Activated naive CD8-positive, alpha-beta T cell treated with anti-CD3 and anti-CD28 coated beads for 36 hours (primary cell): ENCODE measurements at places on chromosomes 13 and 19. TPM values are rescaled to one million over a fixed set of nuclear protein-coding genes. Genes with fewer than 3 reads are reported as not detected.

Gene CDADC1
- total RNA-seq: 9.3 TPM

Gene SULT2B1
- total RNA-seq: not detected

Gene OR4F17
- not detected for total RNA-seq

Gene POSTN
- not detected for total RNA-seq

Gene SIGLEC9
- total RNA-seq: 1.6 TPM

Gene SULT2A1
- not detected for total RNA-seq

Gene CAPS
- total RNA-seq: 2.6 TPM

Gene GPR183
- 4.3 TPM for total RNA-seq

Gene MYH14
- total RNA-seq: not detected

Gene SHKBP1
- 71.1 TPM for total RNA-seq

Gene TTC9B
- total RNA-seq: not detected

Gene PRRG2
- 1.6 TPM for total RNA-seq

Gene SERPINE3
- total RNA-seq: not detected

Gene ABHD8
- 4.9 TPM for total RNA-seq

Gene CAPN12
- total RNA-seq: 3.9 TPM

Gene TECR
- 88.7 TPM for total RNA-seq

Gene ZNF563
- total RNA-seq: 4.5 TPM

Gene NLRP7
- not detected for total RNA-seq

Gene TBC1D4
- 46.1 TPM for total RNA-seq

Gene IGFL2
- total RNA-seq: not detected

Gene OR10H1
- not detected for total RNA-seq

Gene PGLYRP1
- not detected for total RNA-seq
